ENCODE measurements at places on chromosomes 5 and 9.

GRCh38 chr5:59503220-59503619 is 390.3 kb downstream of the PDE4D start:
- no peak for DNase-seq

- no peak for DNase-seq
Observed at GRCh38 chr5:77869116-77869798, 93.1 kb upstream of the TBCA start.

DNA sequence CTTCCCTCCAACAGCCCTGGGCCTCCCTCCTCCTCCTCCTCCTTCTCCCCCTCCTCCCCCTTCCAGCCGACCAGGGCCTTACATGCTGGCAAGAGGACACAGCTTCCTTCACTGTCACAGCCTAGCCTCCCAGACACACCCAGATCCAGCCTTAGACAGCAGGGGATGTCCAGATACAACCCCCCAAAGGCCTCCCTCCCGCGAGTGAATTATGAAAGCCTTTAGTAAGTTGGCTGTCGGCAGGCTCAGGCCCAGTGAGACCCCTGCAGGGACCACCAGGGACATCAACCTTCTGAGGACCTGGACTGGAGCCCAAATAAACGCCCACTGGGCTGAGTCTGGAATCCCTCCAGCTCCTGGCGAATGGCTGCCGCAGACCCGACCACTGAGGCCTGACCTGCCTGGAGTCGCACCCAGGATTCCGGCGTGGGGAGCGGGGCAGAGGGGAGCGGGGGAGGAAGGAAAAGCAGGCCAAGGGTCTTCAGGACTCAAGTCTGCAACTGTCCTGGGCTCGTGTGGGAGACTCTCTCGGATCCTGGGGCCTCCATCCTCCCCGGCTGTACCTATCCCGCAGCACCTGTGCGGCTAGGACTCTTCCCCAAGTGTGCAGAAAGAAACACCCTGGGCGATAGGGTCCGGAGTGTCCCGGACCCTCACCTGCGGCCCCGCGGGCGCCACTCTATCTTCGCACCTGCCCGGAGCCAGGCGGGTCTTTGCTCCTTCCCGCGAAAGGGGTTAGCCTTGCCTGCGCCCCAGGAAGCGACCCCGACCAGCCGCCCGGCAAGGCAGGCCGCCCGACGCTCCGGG is 705 bp downstream of the SEPTIN8 start:
- DNase-seq: no peak

DNA sequence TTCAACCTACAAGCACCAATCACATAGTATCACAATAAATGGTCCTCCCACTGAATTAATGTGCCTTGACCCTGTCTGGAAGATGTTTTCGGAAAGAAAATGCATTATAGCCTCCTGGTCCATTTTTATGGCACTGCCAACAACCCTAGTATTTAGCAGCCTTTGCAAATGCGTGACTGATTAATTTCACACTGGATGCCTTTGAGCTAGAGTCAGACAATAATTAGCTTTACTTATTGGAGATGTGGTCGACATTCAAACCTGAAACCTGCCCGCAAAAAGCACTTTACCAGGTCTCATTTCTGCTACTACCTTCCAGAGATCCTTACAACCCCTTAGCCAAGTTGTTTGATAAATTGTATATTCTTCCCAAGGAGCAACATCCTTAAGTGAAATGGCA is 119.3 kb upstream of the DPYSL3 start:
- DNase-seq: no peak

- DNase-seq: no peak
Observed at GRCh38 chr5:17910318-17910717, 276.1 kb downstream of the TAF11L14 start.

DNA sequence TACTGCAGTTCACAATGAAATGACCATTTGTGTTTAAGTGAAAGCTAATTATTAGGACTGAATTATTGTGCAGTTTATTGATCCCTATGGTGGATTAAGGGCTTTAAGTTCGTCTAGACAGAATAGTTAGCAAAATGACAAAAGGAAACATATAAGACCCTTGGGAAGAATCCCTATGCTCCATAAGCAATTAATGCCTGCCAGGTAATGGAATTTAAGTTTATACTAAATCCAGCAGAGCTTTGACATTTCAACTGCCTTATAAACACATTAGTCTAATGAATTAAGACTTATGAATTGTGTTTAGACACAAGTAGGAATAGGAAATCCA is 640.0 kb upstream of the ARRDC3 start:
- DNase-seq: no peak

DNA sequence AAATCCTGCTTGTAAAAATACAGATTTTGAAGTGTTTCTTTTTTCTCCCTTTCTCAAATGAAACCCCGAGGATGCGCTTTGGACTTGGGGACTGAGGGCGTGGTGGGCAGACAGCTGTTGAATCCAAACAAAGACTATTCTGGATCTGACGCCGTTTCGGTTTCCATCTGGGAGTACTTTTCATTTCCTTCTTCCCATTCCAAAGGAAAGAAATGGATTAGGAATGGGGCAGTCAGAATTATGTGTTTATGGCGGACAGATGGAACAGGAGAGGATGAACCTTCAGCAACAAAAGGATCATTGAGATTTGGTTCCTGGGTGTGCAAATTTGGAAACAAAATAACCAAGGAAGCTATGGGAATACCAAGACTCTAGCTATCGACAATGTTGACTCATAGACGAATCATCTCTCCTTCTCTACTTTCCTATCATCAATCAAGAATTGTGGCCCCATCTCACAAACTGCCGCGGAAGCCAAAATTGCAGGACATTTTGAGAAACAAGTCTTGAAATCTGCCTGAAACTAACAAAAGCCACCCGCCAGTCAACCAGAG is 300.6 kb downstream of the PARP8 start:
- no peak for DNase-seq

DNA sequence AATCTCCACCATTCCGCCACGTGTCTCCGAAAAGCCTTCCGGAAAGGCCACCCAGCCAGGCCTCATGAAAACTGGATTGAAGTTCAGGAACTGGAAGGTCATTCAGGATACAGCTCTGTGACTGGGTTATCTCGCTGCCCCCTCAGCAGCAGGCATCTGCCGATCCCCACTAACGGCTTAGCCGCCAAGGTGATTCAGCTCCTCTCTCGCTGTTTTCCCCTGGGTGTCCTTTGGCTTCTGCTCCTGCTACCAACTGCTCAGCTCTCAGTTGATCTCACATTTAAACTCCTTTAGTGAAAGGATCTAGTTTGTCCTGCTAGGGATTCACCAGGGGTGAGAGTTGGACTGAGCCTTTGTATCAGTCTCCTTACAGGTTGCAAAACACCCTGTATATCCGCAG is 2.2 kb upstream of the GDNF start:
- DNase-seq: no peak

DNA sequence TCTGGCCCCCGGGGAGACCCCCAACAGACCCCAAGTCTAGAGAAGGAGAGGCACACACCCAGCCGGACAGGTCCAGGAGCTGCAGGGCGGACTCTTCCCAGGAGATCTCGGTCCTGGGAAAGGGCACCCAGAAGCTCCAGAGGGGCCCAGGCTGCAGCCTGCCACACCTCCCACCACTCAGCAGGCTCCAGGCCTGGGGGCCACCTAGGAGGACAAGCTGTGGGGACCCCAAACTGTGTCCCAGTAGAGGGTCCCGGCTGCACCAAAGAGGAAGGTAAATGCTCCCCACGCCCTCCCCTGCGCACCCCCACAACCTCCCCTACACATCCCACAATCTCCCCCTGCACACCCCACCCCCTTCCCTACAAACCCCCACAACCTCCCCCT is 48.5 kb downstream of the PLEKHG4B start:
- DNase-seq: no peak

- DNase-seq: no peak
Observed at GRCh38 chr9:123933440-123934212, 3.7 kb upstream of the DENND1A start.

DNA sequence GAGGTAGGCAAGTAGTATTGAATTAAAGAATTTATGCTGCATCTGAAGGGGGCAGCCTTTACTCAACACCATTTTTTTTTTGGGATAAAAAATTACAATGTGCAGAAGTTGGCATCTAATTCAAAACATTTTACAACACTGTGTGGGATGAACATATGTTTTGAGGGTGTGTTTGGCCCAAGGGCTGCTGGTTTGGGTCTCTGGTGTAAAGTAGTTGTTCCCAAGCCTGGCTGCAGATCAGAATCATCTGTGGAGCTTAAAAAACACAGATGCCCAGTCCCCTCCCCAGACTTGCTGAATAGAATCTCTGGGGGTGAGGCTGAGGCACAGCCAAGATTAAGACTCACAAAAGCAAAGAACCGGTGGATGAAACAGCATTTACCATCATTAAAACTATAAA is 33.0 kb upstream of the PDZD2 start:
- no peak for DNase-seq

GRCh38 chr5:89758146-89758545 is 651.4 kb downstream of the CETN3 start:
- DNase-seq: no peak

- DNase-seq: peak; percentile 15
Observed at GRCh38 chr9:87556039-87556438, 58.4 kb downstream of the DAPK1 start.

DNA sequence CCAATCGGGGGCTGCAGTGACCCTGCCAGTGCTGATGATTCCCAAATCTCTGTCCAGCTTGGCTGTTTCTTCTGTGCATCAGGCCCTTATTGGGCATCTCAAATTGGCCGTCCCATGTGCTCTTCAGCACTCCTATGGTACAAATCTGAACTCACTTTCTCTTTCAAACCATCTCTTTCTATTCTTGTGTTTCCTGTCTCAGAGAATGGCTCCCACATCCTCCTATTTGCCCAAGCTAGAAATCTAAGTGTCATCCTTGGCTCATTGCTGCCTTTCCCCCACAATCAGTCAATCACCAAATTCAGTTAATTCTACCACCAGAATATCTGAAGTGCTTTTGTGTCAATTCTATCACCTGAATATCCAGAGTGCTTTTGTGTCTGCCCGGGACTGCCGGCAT is 336.6 kb downstream of the CWC27 start:
- no peak for DNase-seq

GRCh38 chr9:69622676-69623075 is 49.5 kb downstream of the APBA1 start:
- no peak for DNase-seq

DNA sequence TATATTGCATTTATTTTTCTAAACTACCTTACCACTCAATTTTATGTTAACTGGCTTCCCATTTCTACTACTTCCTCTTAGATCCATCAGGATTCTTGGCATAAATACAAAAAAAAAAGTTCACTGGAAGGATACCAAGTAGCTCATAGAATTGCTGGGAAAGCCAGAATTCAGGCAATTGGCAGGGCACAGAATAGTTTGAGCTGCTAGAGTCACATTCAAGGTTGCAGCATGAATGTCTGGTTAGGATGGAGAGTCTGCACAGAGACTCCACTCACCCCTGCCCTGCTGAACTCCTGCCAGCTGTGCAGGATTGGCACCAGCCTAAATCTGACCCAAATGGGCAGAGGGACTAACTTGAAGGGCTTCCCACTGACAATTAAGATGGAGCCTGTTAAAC is 4.9 kb upstream of the AMACR start:
- DNase-seq: no peak

GRCh38 chr5:3301306-3301705 is 294.3 kb upstream of the IRX1 start:
- no peak for DNase-seq

- peak; percentile 13 for DNase-seq
Observed at GRCh38 chr9:97710356-97711222, 13.4 kb upstream of the XPA start.

DNA sequence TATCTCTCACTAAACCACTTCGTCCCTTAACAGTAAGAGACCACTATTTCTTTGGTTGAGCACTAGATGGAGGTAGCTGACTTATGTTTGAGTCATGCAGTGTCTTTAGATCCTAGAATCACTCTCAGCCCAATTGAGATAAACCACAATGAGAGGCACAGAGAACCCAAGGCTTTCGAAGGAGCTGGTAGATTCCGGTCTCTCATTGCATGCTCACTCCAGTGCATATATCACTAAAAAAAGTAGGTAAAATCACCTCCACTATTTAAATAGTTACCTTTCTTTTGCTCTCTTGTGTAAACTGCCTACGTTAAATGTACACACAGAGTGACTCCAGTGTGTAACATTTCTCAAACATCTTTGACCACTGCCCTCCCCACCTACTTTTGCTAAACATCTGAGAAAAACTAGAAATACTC is 27.6 kb downstream of the ACTL7A start:
- no peak for DNase-seq

- DNase-seq: no peak
Observed at GRCh38 chr5:132561601-132562000, 4.8 kb downstream of the RAD50 start.

- DNase-seq: no peak
Observed at GRCh38 chr9:115341426-115341825, 223.5 kb upstream of the TNC start.

GRCh38 chr5:38094889-38095288 is 163.5 kb upstream of the EGFLAM start:
- DNase-seq: no peak

DNA sequence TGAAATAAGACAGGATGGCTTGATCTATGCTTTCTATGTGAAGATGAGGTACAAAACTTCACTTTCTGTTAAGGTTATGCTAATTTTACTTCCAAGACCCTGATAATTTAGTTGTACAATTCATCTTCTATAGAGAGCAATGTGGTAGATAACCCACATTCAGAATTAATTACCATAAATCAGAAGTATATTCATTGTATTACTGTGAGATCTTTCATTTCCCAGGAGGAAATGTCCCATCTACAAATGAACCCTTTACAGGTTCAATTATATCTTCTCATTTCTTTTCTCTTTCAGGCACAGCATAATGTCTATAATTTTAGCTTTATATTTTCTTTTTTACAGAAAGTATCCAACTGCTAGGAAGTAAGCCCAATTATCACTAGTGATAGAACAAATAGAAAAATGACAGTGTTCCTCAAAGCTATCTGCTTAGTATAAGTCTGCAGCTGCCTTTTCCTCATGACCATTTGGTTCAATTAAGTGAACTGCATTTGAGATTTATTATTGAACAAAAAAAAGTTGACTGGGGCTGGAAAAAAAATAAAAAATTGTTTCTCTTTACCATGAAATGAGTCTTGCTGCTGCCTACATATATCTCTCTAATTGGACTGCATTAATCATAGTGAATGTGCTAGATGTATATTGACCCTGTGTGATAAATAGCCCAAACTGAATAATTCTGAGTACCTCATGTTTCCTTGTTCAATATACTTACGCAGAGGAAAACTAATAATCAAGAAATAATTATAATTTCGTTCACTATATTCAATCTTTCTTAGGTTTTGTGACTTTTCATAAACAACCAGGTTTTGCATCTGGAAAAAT is 1329.4 kb downstream of the PTPRD start:
- no peak for DNase-seq

DNA sequence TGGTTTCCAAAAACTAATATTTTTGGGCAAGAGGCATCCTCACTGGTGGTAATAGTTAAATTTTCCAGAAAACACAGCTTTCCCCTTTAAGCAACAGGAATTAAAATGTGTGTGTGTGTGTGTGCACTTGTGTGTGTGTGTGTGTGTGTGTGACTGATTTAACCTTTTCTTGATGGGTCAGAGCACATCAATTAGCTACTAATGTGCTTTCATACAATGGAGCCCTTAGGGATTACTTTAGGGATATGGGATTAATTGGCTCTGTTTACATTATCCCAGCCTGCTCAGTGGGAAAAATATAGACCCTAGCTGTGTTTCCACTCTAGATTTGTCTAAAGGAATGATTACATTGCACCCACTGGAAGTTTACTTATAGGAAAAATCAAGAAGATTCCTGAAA is 6.5 kb downstream of the PLCXD3 start:
- DNase-seq: no peak
